ENCODE measurements at places on chromosomes 16 and 17.
A peak's percentile ranks its signal among the peaks of the same experiment; 100 is the strongest.

DNA sequence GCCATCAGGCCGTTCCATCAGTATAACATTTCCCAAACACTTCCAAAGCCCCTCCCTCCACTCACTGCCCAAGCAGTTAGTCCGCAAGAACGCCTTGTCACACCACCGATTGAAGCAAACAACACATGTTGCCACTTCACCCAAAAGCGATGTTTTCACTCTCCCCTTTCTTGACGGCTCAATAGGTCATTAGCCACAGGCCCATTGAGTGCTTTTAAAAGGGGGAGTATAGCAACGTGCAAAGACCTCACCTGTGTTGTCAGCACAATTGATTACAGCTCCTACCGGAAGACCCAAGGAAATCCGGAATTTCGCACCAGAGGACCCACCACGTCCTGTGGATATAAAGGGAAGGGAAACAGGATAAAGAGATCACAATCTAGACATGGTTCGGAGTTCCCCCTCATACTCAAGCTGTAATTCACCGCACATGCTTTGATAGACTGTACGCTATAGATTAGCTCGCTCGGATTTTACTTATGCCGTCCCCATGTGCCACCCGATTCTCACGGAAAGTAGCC lies 690 bp downstream of the RPL23 start:
- DNase-seq: no peak

- DNase-seq: no peak
These were observed 13.4 kb downstream of the C17orf78 start for GRCh38 chr17:37389160-37389559.

DNA sequence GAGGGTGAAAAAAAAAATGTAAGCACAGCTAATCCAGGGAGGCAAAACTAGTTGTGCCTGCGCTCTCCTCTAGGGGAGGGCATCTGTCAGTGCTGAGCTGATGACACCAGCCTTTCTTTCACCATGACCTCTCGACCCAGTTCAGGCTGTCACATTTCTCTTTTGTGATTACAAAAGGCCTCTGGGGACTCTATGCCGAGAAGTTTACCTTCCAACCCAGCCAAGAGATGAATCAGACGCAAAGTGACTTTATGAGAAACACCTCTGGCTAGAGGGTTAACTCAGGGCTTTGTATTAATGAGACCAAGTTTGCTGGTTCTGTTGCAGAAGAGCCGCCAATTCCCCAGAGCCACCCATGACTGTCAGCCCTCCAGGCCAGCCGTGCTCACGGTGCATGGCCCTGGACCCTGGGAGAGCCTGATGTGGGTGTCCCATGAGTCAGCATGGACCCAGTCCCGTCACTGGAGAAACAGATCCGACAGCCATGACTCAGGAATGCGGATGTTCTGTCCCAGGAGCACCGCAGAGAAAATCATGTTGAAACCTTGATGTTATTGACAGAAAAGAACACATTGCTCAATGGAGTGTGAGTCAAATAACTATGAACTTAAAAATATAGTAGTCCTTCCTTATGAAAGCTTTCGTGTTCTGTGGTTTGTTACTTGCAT lies 437.2 kb downstream of the HS3ST3B1 start:
- DNase-seq: no peak

GRCh38 chr17:78888941-78889518 lies 14.0 kb downstream of the CEP295NL start:
- no peak for DNase-seq

GRCh38 chr17:80929449-80929848 lies 62.2 kb upstream of the CHMP6 start:
- no peak for DNase-seq

GRCh38 chr17:32849879-32850278 lies 27.0 kb downstream of the MYO1D start:
- no peak for DNase-seq

DNA sequence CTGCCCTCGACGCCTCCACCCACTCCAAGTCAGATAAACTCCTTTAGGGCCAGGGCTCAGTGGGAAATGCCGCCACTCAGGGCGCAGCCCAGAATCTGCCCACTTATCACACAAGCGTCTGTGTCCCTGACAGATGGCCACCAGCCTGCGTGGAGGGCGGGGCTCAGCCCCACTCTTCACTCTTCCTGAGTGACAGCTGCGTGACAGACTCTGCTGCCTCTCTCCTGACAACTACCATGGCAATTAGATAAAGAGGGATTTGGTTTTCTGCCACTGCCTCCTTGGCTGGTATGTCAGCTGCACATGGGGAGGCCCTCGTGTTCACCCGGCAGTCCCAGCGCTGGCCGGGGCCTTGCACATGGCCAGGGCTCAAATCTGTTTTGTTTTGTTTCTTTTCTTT lies 96.2 kb downstream of the RTN4RL1 start:
- DNase-seq: no peak

- DNase-seq: no peak
These were observed 7.3 kb downstream of the CHMP6 start for GRCh38 chr17:80998748-80999535.

DNA sequence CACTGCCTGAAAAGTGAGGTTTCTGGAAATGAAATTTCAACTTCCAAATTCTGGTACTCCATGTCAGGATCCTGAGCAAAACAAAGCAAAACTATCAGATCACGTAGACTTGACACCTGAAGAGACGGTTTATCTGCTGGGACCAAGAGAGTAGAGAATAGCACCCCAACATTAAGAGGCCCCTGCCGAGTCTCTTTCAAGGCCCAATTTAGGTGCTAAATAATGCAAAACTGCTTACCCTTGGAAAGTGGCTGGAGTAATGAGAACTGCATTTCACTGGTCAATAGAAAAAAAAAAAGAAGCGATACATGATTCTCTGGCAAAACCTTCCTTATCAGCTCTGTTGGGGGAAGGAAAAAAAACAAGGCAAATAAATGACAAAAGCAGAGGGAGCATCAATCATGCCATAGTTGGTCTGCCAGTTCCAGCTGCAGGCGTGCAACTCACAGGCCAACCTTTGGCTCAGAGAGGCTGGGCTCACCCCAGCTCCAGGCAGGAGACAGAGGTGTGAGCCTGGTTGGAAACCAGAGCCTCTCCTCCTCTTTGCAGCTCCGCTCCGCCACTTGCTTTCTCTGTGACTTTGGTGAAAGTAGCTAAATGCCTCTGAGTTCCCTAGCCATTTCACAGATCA lies 595.2 kb downstream of the TOX3 start:
- DNase-seq: no peak

DNA sequence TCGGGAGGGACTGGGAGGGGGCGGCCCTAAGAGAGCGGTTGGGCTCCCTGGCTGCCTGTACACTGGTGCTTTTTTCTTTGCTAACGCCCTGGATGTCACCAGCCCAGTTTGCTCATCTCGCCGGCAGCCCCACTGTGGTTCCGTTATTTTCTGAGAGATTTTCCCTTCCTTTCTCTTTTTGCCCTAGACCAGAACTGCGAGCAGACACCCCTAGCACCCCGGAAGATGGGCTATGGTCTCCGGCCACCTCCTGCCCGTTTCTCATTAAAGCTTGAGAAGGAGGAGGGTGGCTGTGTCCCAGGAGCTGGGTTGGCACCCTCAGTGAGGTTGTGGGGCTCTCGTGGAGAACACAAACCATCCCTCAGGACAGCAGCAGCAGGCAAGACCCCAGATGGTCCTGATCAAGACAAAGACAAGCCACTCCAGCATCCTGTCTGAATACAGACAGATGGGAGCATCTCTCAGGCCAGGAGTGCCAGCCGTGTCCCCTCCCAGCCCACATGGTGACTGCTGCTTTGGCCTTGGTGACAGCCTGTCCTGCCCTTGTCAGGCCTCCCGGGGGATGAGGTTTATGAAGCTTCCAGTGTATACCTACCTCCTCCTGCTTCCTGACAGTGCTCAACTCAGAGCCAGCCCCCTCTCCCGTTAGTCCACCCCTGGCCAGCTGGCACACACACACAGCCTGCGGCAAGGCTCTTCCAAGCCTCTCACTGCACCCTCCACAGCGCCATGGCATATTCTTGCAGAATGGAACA lies 77.2 kb downstream of the KCNJ12 start:
- DNase-seq: no peak

GRCh38 chr16:68257906-68258800 lies 6.2 kb upstream of the SLC7A6 start:
- peak; percentile 100 for DNase-seq

DNA sequence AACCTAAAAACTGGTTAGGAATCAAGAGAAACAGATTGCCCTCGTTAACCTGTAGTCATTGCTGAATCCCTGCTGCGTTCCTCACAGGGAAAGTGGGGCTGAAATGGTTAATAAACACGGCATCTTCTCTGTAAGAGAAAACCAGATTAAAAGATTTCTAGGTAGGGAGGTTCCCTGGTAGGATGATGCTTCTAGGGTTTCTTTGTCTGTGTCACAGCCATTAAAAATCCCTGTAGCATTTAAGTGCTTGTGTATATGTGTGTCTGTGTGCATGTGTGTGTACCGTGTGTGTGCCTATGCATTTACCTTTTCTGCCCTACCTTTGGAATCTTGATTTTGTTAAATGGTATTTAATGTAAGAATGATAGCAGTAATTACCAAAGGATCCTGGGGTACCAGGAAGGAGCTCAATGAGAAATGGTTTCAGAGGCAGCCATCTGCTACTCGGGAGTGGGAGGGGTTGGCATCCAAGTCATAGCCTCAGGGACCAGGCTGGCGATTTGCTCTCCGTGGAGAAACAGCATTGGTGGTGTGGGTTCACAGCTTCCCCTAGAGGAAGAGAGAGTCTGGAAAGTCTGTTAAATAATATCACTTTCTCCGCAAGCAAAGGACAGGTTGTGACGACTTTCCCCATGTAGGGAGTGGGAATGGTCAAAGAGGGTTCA lies 177.1 kb downstream of the HS3ST4 start:
- no peak for DNase-seq

- no peak for DNase-seq
These were observed 2.3 kb downstream of the UBB start for GRCh38 chr17:16383216-16383615.

DNA sequence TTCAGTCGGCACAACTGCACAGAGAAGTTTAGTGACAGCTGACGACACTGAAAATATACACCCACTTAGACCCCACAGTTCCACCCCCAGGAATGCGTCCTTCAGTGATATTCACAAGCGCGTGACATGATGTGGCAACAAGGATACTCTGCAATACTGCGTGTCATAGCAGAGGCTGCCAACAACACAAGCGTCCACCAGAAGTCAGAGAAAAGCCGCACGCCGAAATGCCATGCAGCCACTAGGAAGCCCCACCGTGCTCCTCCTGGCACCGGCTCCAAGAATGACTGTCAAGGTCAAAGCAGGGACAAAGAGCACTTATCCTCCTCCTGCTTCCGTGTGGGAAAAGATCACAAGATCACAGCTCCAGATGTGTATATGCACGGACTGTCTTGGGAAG lies 3.5 kb downstream of the ATP2A3 start:
- DNase-seq: no peak

DNA sequence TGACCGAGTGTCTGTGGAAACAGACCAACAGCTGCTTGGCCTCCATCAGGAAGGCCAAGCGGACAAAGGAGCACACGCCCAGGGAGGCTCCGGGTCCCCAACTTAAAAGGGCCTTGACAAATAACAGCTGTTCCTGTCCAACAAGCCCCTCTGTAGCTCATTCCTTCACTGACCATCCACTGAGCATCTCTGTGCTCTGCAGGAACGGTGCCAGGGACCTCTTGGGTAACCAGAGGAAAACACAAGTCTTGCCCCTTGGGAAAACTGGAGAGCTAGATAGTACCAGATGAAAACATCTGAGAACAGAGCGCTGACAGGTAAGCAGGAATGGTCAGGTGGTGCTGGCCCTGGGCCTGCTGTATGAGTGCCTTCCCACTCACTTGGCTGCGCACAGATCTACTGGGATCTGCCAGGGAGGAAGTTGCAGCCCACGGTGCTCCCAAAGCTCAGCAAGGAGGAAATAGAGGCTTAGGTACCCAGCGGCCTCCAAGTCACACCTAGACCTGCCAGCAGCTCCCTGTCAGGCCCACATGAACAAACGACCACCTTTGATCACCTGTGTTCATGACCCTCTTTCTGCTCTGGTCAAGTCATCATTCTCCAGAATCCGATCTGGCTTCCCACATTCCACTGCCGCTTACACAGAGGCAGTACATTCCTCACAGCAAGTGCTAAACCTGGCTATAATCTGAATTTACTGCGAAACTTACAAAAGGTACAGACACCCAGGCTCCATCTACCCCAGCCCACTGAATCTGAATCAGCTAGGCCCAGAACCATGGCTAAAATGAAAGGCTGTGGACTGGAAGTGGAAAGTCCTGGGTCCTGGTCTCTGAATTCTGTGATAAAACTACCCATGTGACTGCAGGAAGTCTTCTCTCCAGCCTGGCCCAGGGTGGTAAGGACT lies 12.5 kb downstream of the DCAKD start:
- no peak for DNase-seq

DNA sequence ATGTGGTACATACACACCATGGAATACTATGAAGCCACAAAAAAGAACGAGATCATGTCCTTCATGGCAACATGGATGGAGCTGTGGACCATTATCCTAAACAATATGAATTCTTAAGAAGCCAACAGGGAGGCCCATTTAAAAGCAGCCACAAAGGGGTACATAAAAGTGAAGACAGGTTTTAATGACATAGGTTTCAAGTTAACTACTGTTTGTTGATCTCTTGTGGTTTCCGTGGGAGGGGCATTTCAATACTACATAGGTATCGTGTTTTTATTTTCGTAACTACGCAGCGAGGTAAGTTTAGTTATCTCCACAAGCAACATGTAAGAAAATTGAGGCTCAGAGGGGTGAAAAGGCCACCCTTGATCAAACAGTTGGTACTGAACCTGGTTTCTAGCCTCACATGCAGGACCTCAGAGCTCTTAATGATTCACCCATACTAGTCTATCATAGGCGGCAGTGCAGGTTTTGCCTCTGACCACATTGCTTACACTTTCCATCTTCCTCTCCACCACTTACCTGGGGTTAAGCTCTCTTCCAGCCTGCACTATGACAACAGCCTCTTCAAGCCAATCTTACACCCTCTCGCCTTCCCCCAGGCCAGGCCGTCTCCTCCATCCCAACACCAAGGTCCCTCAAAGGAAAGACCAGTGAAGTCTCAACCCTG lies 534.1 kb upstream of the HSBP1 start:
- no peak for DNase-seq

- no peak for DNase-seq
These were observed 61.4 kb downstream of the ATF7IP2 start for GRCh38 chr16:10447289-10447688.

GRCh38 chr17:64073771-64074703 lies 53.6 kb upstream of the ICAM2 start:
- DNase-seq: no peak

- DNase-seq: peak; percentile 78
These were observed at the start of gene MT1E for GRCh38 chr16:56625140-56625942. Gene MT1E, plus strand, starts transcription at chr16:56625781. Its CDS starts 71 bp downstream, at chr16:56625852.
